ENCODE measurements at places on chromosomes 12 and 14.
A peak's percentile ranks its signal among the peaks of the same experiment; 100 is the strongest.

DNA sequence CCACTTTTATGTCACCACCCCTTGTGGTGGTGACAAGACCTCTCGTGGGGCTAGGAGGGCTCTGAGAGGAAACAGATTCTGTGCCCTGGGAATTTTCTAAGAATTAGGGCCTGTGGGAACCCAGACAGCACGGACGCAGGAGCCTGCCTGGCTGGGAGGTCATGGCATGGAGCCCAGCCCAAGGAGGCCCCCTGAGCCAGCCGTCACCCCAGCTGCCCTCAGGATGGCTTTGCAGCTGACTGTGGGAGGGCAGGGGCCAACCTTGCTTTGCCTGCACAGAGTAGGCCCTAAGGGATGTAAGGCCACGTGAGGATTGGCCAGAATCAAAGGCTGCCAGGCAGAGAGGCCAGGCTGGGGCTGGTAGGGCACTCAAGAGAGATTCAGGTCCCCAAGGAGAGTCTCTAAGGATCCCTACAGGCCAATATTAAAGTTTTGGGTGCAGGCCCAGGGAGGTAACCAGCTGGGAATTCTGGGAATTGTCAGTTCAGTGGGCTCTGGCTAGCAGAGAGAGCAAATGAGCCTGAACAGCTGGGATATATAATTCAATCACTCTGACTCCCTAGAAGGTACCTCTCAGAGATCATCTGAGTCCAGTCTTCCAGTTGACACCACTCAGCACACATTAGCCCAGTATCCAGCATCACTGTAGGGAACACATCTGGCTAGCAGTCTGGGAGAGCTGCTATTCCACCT lies 6.4 kb downstream of the LTBP2 start:
- DNase-seq = no peak

GRCh38 chr14:103008768-103009357 lies 48.5 kb downstream of the CDC42BPB start:
- peak; percentile 69 for DNase-seq

DNA sequence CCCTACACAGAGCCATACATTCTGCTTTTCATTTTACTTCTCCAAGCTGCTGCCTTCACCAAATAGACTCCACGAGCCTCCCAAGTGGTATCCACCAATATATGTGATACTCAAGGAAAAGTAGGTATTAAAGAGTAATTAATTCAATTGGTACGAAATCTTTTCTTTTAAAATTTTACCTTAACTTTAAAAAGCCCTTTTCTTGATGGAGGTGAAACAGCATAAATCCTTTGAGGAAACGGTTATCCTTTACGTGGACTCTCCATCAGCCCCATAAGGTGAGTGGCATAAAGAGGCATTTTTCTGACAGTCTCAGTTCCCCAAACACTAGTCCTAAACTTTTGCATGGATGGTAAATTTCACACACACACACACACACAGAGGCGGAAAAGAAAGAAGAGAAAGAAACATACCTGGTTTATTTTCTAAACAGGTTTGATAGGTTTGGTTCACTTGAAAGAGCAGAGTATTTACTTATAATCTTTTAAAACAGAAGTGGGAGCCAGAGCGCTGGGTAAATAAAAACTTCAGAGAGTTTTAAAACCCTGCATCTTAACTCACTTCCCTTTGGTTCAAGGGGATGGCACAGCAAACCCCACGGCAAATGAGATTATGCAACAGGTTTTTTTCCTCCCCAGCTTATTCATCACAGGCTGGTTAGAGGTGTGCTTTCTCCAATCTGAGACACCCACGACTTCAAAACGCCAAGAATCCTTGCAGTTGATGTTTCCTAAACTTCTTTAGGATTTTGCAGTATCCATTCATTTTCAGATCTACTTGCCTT lies 1.9 kb downstream of the DUSP16 start:
- peak; percentile 81 for DNase-seq

DNA sequence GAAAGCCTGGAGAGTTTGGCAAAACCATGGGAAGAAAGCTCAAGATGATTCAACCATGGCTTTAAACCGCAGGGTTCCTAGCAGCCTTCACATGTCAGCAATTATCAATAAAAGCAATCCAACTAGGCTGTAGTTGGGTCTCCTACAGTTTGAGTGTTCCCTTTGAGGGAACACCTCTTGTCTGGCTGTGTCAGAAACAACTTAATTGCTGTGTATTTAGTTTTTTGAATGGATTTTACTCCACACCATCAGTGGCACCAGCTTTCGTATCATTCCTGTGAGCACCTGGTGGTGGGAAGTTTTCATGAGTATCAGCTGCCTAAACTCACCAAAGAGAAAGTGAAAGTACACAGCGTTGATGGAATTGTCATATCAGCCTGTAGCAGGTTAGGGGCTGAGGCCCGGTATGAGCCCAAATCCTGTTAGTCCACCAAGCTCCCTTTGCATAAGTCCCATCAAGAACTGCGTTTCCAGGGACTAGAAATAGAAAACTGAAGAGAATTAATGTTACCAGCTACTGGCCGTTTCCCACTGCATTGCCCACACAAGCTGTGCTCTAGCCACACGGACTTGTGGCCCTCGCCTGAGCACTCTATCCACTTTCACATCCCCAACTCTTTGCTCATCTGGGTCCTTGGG lies 10.9 kb upstream of the IL26 start:
- no peak for DNase-seq

GRCh38 chr12:92921877-92922276 lies 7.2 kb downstream of the EEA1 start:
- no peak for DNase-seq

- no peak for DNase-seq
These were observed 20.0 kb downstream of the BEST3 start for GRCh38 chr12:69679119-69679518.

All from astrocyte (in vitro differentiated cells and primary cell).